ENCODE measurements at places on chromosomes 3 and 15.

DNA sequence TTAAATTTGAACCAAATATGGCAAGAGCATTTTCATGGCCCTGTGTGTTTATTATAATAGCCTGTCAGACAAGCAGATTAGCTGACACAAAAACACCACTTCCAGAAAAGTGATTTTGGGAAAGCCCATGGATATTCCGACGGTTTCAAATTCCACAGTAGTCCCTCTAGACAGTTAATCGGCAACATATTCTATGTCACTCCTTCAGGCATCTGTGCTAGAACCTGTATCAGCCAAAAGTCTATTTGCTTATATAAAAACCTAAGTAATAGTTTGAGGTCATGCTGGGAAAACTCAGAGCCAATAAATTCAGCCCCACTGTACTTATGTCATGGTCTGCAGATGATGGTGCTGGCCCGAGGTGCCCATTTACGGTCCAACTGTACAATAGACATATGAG lies 110.2 kb upstream of the ARHGEF26 start:
- no peak for DNase-seq

GRCh38 chr15:95086531-95087252 lies 855.3 kb downstream of the MCTP2 start:
- DNase-seq: no peak

DNA sequence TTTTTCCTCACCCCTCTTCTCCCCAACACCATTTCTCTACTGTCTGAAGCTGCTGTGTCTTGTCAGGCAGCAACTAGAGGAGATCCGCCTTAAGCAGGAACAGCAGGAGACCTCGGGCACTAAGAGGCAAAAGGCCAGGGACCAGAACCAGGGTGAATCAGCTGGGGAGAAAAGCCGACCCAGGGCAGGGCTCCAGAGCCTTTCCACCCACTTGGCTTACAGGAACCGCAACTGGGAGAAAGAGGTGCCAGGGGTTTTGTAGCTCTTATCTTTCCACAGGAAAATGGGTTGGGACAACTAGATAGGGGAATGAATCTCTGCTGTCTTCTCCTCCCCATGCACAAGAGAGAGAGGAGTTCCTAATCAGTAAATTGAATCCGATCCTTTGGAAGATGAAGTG lies 3.0 kb upstream of the NGRN start:
- no peak for DNase-seq

DNA sequence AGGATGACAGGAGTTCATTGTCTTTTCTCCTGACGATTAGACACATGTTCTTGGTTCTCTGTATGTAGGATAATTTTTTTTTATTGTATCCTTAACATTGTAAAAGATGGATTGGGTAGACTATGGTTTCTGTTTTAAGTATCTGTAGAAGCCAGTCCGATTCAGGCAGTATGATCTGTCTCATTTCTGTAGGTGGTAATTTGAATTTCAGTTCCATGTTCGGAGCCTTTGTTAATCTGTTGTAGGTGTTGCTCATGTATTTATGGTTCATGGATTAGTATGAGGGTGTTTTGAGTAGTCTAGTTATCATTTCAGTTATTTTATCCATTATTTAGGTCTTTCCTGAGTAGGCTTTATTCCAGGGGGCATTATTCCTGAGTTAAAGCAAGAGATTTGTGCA lies 32.4 kb upstream of the MME start:
- DNase-seq: no peak

GRCh38 chr3:73431183-73431900 lies 193.4 kb downstream of the PDZRN3 start:
- DNase-seq: no peak

DNA sequence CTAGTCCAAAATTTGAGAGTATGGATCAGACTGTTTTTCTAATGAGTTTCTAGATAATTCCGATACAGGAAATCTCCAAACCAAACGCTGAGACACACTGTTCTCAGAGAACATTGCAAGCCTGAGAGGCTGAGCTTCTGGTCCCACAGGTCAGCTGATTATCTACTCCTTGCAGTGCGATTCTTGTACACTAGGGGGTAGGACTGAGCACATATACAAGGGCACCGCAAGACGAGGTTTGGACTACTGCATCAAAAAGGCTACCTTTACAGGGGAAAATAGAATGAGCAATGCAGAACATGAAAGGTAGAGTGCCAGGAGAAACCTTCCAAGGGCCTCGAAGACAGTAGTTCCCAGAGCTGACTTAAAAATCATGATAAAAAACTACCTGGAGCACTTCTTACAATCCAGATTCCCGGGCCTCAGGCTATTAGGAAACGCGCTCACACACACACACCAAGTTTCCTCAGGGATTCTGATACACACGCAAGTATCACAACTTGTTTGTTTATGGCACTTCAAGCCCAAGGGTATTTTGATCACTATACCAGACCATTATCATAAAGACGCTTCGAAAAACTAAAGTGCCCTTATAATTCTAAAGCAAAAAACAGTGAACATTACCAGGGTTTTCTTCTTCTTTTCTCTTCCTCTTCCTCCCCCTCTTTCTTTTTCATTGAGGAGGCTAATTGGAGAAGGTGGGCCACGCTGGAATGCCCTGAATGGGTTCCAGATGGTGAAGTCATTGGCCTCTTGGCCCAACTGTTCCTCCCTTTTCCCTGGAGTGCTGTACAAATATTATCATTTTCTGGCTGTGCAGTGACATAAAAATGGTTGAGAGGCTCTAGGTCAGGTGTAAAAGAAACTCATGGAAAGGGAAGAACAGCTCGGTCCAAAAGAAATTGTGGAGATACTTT lies 61.8 kb downstream of the SLC12A8 start:
- DNase-seq: peak; percentile 63

GRCh38 chr15:71005895-71006294 lies 109.4 kb upstream of the THSD4 start:
- DNase-seq: no peak

DNA sequence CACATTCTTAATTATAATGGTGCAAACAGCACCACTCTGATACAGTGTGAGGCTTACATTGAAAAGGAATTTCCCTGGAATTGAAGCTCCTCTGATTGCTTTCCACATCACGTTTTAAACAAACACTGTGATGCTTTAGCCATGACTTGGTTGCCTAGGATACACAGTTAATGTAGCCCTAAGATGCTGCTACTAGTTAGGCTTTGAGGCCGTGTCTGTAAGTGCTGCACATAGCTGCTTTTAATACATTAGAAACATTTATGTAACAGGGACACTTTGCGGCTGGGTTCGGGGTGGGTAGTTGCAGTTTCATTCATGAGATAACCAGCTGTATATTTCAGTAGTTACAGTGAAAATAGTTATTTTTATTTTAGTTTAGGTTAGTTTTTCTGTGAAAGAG lies 334.7 kb downstream of the NLGN1 start:
- DNase-seq: no peak

- DNase-seq: no peak
Observed at GRCh38 chr3:147189016-147189415, 217.3 kb downstream of the ZIC4 start.

- no peak for DNase-seq
Observed at GRCh38 chr3:121467085-121467484, 78.7 kb downstream of the POLQ start.

GRCh38 chr15:60464836-60465630 lies 13.9 kb downstream of the ICE2 start:
- DNase-seq: no peak

- DNase-seq: no peak
Observed at GRCh38 chr15:68410466-68411342, 21.3 kb downstream of the ITGA11 start.

- no peak for DNase-seq
Observed at GRCh38 chr3:33299395-33300081, 22.3 kb downstream of the FBXL2 start.

- DNase-seq: peak; percentile 45
Observed at GRCh38 chr3:72628065-72628464, 220.2 kb downstream of the SHQ1 start.

GRCh38 chr3:54780336-54780735 lies 147.5 kb downstream of the LRTM1 start:
- no peak for DNase-seq

DNA sequence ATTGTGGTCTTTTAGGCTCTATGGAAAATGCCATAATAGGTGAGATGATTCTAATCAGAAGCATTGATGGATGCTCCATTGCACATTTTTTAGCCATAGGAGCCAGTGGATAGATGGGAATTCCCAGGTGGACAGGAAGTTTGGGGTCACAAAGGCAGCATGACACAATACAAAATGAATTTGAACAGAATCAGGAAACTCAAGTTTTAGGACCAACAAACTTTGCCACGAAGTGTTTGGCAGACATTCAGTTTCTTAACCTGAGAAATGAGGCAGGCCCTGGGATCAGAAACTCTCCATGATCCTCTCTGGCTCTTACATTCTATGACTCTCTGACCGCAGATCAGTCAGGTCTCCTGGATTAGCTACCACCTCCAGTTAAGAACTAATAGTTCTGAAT lies 275.4 kb downstream of the TIGIT start:
- no peak for DNase-seq

DNA sequence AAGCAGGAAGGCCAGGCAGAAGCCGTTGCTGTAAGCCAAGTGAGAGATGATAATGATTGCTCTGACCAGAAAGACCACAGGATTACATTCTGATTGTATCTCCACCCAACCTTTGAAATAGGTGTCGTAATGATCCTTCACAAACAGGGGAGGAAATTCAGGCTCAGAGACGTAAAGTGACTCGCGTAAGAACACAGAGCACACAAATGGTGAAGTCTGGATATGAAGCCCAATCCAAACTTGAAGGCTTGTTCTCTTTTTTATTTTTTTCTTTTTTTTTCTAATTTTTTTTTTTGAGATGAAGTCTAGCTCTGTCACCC lies 25.3 kb upstream of the PIAS1 start:
- no peak for DNase-seq

GRCh38 chr3:188510366-188510765 lies 356.4 kb downstream of the LPP start:
- DNase-seq: no peak

DNA sequence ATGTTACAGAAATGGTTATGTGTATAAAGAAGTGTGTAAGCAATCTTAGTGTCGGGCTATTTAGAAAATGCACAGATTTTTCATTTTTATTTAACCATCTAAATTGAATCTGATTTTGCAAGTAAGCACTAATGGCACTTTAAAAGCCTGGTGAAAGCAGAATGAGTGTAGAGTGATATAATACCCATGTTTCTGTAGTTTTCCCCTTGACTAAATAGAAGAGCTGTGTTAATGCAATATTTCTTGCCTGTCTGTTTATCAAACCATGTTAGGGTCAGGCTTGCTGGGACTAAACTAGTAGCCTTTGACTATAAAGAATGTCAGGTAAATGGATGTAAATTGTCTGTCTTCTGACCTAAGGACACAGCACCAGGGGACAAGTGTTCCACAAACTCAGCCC lies 714.0 kb downstream of the CADM2 start:
- no peak for DNase-seq

GRCh38 chr15:31487811-31488436 lies 161.3 kb downstream of the KLF13 start:
- no peak for DNase-seq

DNA sequence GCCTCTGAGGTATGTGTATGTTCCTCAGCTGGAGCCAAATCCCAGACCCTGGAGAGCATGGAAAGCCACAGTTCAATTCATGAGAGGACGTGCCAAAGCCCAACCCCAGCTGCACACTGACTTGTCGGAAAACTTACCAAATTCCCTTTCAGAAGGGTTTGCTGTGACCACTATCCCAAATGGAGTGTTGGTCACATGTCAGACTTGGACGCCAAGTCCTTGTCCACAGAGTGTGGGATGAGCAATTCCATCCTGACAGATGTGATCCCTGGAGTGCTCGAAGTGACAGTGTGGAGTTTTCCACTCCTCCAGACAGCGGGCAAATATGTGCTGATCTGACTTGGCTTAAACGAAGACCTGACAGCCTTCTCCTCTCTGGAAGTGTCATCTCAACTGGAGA lies 71.2 kb downstream of the RORA start:
- no peak for DNase-seq

DNA sequence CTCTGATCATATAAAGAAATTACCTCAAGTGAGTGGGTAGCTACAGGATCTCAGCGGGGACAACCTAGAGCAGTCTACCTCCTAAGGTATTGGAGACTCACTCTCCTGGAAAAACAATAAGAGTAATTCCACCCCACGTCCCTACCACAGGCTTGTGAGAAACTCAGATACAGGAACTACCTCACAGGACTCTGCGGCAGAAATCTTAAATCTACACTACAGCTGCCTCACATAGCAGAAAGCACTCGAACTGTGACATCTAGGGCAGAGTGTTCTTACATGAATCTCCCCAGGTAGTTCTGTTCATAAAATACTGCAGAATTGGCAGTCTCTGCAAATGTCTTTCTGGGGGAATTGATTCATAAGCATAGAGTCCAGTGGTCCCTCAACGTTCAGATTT lies 382.9 kb upstream of the IL12A start:
- no peak for DNase-seq

GRCh38 chr3:179536256-179536655 lies 26.5 kb upstream of the ACTL6A start:
- DNase-seq: no peak

- no peak for DNase-seq
Observed at GRCh38 chr15:80076321-80077318, 17.1 kb downstream of the ZFAND6 start.

GRCh38 chr15:57567891-57568290 lies 23.8 kb upstream of the MYZAP start:
- no peak for DNase-seq

DNA sequence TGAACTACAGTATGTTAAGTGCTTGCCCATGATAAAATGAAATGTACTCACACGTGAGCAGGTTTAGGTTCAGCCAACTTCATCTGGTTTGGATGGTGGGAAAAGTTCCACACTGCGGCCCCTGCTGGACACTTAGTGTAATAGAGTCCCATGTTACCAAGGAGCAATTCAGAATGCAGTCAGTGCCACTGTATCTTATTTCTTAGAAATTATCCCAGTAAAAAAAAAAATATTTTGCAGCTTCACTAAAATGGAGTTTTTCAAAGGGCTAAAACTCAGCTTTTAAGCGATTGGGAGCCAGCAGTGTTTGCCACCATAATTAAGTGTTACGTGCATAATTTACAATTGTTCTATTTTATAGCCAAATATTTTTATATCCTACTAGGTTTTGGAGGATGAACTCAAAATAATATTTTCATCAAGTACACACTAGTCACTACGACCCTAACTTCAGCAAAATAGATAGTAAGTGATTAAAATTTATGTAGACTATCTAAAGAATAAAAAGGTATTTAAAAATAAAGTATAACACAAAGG lies 371.7 kb upstream of the GBE1 start:
- peak; percentile 68 for DNase-seq

- no peak for DNase-seq
Observed at GRCh38 chr15:66164788-66165187, 88.8 kb downstream of the MEGF11 start.

- no peak for DNase-seq
Observed at GRCh38 chr15:69159805-69160140, 662 bp upstream of the GLCE start.

- peak; percentile 68 for DNase-seq
Observed at GRCh38 chr3:193040836-193041672, 123.4 kb upstream of the MB21D2 start.

DNA sequence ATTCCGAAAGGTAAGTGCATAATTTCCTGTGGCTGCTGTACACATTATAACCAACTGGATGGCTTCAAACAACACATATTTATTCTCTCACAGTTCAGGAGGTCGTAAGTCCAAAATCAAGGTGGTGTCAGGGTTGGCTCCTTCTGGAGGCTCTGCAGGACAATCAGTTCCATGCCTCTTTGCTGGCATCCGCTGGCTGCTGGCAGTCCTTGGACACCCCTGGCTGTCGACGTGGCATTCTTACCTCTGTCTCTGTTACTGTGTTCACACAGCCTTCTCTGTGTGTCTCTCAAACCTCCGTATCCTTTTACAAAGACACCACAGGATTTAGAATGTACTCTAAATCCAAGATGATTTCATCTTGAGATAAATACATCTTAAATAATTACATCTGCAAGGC lies 398.8 kb upstream of the ATP10A start:
- DNase-seq: no peak

GRCh38 chr15:87045746-87046145 lies 966.1 kb downstream of the AGBL1 start:
- no peak for DNase-seq
